ENCODE measurements at places on chromosomes 5 and 9.
A peak's percentile ranks its signal among the peaks of the same experiment; 100 is the strongest.

DNA sequence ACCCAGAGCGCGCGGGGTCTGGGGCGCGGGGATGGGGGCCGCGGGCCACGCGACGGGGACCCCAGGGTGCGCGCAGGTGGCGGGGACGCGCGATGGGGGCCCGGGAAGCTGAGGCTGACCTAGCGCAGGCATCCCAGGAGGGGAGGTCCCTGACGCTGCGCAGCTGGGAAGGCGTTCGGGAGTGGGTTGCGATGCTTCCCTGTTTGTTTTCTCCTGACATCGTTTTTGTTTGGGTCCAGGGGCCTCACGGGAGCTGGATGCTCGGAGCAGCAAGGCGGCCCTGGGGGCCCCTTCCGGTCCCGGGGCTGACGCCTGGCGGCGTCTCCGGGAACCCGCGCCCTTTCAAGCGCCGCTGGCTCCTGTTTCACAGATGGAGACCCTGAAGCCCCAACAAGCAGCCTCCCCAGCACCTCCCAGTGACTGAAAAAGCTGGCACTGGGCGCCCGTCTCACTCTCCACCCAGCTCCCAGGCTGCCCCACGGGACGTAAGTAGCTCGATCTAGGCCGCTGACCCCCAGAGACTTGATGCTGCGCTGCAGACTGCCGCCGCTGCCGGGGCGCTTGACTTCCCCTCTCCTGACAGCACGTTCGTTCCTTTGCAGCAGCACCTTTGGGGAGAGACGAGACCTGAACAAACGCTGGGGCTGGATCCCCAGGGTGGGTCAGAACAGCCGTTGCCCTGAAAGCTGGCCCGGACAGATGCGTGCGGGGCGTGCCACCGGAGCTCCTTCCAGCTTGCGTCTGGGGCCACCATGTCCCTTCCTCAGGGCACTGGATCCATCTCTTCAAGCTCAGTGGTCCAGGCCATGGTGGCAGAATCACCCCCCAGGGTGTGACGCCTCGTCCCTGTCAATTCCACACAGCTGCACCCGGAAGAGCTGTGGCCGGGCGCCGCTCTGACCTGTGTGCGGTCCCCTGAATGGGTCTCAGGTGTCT lies 593 bp downstream of the BRD3OS start:
- peak; percentile 32 for DNase-seq

DNA sequence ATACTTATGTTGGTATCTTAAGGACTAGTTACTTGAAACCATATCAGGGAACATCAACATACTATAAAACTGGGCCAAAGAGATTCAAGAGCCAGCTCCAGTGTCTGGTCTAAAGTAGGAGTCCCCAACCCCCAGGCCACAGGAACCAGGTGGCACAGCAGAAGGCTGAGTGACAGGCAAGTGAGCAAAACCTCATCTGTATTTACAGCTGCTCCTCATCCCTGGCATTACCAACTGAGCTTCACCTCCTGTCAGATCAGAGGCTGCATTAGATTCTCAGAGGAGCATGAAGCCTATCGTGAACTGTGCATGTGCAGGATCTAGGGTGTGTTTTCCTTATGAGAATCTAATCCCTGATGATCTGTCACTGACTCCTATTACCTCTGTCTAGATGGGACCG lies 581.6 kb upstream of the CDH9 start:
- DNase-seq = no peak

DNA sequence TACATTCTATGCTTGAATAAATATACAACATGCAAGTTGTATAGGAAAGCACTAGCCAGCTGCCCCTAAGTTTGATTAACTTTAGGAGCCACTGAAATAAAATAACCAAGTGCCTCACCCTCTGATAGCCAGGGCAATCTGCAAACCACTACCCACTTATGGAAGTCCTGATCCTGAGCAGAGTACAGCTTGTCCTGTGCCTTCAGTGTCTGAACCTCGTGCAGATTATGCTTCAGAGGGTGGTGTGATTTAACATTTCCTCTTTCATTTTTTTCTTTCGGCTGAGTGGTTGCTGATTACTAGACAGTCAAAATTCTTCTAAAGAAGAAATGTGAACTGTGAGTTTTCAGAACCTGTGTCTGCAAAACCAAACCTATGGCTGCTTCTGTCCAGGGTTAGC lies 327.7 kb downstream of the PIK3R1 start:
- DNase-seq = no peak

- no peak for DNase-seq
Observed at GRCh38 chr9:121841771-121842611, 190.6 kb downstream of the DAB2IP start.

DNA sequence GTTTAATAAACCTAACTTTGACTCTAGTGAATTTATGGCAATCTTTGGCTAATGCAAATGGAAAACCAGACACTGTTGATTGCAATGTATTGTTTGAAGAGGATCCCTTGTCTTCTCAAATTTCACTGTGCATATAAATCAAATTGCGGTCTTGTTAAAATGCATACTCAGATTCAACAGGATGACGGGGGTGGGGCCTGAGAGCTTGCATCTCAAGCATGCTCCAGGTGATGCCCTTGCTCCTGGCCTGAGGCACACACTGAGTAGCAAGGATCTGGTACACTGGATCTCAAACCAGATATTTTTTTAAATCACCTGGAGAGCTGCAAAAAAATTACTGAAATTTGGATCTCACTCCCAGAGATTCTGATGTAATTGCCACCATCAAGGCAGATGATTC lies 463.7 kb downstream of the DNAH5 start:
- no peak for DNase-seq

DNA sequence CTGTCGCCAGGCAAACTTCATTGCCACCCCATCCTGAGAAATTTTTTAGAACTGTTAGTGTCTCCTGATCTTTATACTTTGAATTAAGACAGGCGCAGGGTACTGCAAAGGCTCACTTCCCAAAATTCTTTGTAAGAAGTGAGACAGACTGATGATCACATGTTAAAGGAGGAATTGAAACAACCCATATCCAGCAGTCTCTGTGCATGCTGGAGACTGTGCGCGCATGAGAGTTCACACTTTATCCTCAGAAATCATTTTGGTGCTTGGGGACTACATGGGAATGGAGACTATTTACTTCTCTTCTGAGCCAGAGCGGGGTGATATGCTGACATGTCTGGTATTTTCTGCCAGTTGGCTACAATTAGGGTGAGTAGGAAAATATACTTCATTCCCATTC lies 91.2 kb downstream of the ZNF474 start:
- DNase-seq = no peak

GRCh38 chr5:38265546-38266179 lies 7.3 kb downstream of the EGFLAM start:
- DNase-seq = peak; percentile 11

DNA sequence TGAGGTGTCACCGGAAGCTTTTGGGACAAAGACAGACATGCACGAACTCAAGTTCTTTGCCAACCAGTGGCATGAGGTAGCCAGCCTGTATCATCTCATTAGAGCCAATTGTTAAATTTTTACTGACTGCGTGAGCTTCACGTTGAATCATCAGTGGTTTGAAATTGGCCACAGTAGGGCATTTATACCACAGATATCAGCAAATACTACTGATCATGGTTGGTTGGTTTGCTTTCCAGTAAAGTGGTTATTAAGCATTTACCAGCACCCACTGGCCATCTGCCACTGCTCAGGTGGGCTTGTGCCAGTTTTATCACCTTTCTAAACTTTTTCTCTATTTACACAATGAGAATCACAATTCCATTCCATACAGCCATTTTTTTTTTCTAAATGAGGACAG lies 28.4 kb upstream of the SHC3 start:
- DNase-seq = no peak

DNA sequence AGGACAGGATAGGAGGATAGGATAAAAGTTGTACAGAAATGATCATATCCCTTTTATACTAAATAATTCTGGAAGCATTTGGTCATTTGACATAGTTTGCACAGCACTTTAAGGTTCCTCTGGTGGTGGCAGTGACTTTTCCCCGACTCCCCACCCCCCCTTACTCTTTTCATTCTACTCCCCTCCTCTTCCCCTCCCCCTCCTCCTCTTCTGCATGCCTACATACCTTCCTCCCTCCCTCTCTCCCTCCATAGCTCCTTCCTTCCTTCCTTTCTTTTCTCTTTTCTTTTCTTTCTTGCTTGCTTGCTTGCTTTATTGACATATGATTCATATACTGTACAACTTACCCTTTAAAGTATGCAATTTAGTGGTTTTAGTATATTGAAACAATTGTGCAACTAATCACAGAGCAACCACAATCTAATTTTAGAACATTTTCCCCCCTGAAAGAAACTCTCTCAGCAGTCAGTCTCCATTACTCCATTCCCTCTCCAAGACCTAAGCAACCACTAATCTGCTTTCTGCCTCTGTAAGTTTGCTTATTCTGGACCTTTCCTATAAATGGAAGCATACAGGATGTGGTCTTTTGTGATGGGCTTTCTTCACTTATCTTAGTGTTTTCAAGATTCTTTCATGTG lies 159.0 kb downstream of the HACD4 start:
- DNase-seq = no peak

GRCh38 chr9:76657265-76657664 lies 107.0 kb upstream of the PCA3 start:
- no peak for DNase-seq

GRCh38 chr5:125044491-125045282 lies 298.2 kb upstream of the ZNF608 start:
- DNase-seq = no peak

- DNase-seq = no peak
Observed at GRCh38 chr5:157476702-157477408, 16.8 kb downstream of the NIPAL4 start.

- DNase-seq = no peak
Observed at GRCh38 chr5:21574961-21575360, 1278.2 kb downstream of the CDH12 start.

GRCh38 chr9:105912863-105913516 lies 218.6 kb downstream of the TMEM38B start:
- no peak for DNase-seq

GRCh38 chr5:8844206-8844605 lies 701.7 kb downstream of the SEMA5A start:
- DNase-seq = no peak

DNA sequence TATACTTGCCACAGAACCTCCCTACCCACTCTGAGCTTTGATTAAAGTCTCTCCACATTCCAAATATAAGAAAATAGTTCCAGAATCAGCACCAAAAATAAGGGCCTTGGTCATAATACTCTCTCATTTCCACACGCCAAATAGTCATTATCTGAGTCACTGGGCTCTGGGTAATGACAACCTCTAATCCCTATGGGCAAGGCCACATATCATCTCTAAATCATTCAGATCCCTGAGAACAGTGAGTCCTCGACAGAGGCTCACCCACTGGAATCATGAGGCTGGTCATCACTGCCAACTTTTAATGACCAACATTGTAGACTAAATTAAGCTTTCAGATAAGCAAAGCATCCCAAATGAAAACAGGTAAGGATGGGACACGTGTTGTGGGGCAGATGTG lies 28.1 kb downstream of the FAM114A2 start:
- DNase-seq = no peak

DNA sequence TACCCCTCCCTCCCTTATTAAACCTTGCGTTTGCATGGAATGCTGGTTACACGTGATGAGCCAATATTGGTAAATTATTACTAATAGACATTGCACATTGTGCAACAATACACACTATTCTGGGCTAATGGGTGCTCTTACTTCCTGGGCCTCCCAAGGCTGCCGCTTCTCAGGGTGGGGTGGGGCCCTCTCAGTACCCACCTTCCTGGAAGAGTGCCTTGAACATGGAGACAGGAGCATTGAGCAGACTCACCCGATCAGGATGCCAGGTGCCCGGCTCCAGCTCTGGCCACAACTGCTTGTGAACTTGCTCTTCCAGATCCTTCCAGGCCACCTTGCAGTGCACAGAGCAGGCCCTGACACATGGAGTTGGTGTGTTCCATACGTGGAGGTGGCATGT lies 24.7 kb upstream of the CEP72 start:
- DNase-seq = no peak

DNA sequence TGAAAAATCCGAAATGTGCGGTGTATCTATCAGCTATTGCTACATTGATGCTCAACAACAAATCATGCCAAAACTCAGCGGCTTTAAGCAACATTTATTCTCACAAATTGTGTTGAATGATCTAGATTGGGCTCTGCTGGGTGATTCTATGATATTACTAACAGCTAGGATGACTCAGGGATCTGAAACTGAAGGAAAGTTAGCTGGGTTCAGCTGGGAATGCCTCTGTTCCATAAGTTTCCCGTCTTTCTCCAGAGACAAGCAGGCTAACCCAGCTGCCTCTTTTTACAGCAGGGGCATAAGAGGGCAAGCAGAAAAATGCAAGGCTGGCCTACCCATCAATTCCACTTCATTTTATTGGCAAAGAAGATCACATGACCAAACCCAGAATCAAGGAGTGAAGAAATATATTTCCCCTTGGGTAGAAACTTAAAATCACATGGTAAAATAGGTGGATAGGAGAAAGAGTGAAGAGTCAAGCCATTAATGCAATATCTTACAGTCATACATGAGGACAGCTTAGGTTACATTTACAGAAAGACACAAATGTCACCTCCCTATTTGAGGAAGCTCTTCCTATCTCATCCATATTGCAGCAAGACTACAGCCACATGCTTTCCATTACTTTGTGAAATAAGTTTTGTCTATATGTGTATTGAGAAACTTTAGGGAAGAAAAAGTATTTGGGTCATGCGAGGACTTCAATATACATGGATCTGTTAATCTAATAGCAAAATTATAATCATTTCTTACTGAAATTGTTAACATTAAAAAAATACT lies 30.8 kb downstream of the IL7R start:
- DNase-seq = no peak

DNA sequence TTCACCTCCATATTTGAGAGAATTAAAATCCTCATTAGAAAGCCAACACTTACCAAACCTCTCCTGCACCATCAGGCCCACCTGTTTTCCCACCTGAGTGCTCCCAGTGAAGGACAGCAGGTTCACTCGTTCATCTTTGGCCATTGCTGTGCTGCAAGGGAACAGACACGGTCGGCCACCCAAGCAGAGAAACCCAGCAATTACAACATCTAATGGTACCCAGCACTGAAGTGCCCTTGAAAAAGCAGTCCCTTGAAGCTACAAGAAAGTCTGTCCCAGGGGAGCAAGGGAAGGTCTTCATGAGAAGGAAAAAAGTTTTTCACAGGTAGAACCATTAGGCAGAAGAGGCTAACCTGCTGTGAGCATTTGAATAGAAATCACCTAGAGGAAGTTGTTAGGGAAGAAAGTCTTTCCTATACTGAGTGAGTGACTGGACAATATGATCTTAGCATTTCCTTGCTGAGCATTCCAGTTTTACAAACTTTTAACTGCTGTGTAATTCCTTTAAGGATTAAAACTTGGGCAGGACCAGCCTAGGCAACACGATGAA lies 26.7 kb downstream of the ALDH7A1 start:
- no peak for DNase-seq

- DNase-seq = no peak
Observed at GRCh38 chr5:177509991-177510566, 453 bp upstream of the DOK3 start.

DNA sequence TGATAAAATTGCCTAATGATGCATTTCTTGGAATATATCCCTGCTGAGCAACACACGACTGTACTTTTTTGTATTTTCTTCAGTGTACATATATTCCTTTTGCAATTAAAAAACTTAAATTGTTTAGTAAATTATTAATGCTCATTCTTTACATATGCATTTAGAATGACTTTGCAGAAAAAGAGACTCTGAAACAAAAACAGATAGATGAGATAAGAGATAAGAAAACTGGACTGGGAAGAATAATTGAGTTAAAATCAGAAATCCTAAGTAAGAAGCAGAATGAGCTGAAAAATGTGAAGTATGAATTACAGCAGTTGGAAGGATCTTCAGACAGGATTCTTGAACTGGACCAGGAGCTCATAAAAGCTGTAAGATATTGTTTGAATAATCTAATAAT lies 32.7 kb downstream of the RAD50 start:
- no peak for DNase-seq

Measured in stimulated activated CD4-positive, alpha-beta T cell treated with anti-CD3 and anti-CD28 coated beads, Interleukin-15, amount 100 ng/mL, for 48 hours (primary cell).